Kasumi-1 (cell line): ENCODE measurements at places on chromosomes 7 and 10.

GRCh38 chr10:17649836-17650235, 5.9 kb downstream of the STAM start:
- DNase-seq = no peak

DNA sequence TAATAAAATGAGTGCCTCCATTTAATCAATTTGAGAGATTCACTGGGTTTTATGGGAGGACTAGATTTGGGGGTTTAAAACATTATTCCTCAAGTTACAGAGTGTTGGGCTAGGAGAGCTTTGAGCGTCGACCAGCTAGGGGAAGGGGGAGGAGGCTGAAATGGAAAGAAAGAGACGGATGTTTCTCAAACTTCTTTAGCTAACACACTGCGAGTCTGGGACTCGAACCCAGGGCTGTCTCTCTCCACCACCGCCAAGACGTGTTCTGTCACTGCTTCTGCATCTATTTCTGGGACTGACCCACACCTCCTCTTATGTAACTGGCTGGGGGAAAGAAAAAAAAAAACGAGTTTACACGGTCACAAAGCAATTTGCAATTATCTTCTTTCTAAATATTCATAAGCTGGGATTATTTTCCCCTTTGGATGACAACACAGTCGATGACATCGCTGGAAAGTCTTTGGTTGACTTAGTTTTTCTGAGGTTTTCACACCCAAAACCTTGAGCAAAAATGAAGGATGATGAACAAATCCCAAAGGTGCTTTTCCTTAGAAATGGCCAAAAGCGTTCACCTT, 27.2 kb downstream of the CHST15 start:
- DNase-seq = no peak

GRCh38 chr7:102836191-102836919, 76.4 kb upstream of the LRRC17 start:
- no peak for DNase-seq

DNA sequence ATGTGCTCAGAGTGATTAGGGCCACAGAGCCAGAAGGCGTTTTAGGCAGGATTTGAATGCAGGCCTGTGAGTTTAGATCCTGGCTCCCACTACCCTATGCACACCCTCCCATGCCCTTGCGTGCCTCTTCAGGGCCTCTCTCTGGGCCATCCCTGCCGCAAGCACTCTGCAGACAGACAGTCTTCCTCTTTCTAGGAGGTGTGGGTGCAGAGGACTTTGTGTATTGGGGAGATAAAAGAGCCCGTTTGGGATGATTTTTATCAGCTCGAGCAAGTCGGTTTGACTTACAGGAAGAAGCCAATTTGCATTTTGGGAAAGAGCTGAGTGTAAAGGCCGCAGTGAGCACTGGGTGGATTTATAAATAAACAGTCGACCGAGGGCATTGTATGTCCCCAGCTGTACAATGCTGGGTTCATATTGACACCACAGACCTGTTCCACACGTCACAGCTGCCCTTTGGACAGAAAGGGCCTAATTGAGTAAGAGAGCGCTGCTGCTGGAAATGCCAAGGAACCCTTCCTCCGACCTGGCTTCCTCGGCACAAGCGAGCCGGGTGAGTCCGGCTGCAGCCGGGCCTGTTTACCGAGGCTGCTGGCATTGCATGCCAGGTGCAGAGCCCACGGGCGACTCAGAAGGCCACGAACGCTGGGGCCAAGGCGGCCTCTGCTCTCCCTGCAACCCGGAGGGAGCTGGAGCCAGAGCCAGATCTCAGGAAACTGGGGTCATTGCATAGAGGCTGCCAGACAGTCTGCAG, 25.1 kb downstream of the ZMIZ1 start:
- peak; percentile 98 for DNase-seq

DNA sequence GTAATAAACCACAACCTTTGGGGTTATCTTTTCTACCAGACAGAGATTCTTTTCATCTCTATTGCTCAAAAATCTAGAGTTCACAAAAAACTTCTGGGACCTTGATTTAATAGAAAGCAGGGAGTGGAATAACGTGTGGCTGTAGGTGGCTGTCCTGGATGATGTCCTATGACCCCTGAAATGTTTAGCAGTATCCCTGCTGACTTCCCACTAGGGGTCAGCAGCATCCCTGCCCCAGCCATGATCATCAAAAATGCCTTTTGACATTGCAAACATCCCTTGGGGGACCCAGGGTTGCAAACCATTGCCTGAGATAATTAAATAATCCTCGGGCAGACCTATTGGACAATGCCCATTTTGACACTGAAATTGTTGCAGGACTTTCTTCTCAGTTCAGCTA, 177.1 kb downstream of the USP6NL start:
- DNase-seq = peak; percentile 20

GRCh38 chr7:105559926-105560325, 21.4 kb downstream of the EFCAB10 start:
- no peak for DNase-seq

- DNase-seq = no peak
Measured at GRCh38 chr7:14836571-14837189, 65.9 kb downstream of the DGKB start.

- peak; percentile 12 for DNase-seq
Measured at GRCh38 chr7:123075838-123076467, 80.5 kb upstream of the TAS2R16 start.

DNA sequence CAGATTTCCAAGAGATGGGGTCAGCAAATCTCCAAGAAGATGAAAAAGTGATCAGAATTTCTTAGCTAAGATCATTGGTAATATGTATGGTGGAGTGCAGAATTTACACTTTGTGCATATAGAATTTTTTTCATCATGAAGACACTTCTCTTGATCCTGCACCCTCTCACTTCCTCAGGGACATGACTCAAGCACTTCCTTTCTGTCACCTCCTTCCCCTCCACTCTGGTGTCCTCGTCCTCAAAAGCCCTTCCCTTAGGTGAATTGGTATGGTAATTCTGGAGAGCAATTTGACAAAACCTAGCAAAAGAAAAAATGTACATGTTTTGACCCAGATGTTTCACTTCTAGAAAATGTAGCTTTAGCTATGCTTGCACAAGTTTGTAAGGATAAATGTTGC, 18.1 kb downstream of the CALN1 start:
- DNase-seq = no peak

- DNase-seq = no peak
Measured at GRCh38 chr7:91431601-91432000, 167.4 kb downstream of the FZD1 start.

GRCh38 chr7:16409777-16410176, 11.6 kb downstream of the CRPPA start:
- DNase-seq = no peak

DNA sequence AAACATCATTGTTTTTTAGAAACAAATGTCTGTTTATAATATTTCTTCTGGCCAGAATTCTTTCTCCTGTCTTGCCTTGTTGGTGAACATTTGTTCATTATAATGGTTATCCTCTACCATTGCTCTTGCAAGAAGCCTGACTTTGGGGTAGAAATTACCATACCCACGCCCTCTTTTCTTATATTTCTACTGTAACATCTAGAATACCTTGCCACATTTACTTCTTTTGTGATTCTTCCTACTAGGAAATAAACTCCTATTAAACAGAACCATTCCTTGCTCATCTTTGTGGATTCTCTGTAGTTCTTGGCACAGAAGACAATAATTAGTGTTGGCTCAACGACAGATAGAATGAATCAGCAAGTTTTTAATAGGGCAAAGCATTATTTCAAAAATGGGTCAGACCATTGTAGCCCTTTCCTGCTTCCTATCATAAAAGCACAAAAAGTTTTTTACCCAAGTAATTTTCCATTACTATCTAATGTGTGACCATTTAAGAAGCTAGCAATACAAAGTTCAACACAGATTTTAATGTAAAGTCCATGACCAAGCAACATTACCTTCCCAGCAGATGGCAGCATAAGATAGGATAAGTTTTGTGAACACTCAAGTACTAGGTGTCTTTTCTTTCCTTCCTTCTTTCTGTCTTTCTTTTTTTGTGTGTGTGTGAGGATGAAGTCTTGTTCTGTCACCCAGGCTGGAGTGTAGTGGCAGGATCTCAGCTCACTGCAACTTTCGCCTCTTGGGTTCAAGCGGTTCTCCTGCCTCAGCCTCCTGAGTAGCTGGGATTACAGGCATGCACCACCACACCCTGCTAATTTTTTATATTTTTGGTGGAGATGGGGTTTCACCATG, 270.4 kb downstream of the HGF start:
- DNase-seq = peak; percentile 79
